HS-5 (cell line): ENCODE measurements at places on chromosomes 3 and 15.
A peak's percentile ranks its signal among the peaks of the same experiment; 100 is the strongest.

GRCh38 chr3:112481302-112481721, 18.0 kb downstream of the BTLA start:
- no peak for DNase-seq

DNA sequence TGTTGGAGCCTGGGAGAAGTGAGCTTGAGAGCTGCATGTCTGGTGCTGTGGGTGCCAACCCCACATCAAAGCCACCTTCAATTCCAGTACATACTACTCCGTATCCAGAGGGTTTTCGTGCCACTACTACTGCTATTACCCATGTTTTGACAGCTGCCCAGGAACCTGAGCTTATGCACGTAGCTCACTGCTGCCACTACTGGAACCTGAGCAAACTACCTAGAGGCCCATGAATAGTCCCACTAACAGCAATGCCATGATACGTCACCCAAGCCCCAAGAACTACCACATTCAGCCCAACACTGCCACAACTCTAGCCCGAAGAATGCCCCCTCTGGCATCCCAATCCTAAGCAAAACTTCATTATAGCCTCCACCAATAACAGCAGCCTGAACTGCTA, 215.2 kb upstream of the BCHE start:
- DNase-seq = no peak

GRCh38 chr3:30233913-30234646, 372.3 kb upstream of the TGFBR2 start:
- no peak for DNase-seq

- peak; percentile 56 for DNase-seq
Measured at GRCh38 chr3:105274958-105275357, 91.8 kb upstream of the ALCAM start.

DNA sequence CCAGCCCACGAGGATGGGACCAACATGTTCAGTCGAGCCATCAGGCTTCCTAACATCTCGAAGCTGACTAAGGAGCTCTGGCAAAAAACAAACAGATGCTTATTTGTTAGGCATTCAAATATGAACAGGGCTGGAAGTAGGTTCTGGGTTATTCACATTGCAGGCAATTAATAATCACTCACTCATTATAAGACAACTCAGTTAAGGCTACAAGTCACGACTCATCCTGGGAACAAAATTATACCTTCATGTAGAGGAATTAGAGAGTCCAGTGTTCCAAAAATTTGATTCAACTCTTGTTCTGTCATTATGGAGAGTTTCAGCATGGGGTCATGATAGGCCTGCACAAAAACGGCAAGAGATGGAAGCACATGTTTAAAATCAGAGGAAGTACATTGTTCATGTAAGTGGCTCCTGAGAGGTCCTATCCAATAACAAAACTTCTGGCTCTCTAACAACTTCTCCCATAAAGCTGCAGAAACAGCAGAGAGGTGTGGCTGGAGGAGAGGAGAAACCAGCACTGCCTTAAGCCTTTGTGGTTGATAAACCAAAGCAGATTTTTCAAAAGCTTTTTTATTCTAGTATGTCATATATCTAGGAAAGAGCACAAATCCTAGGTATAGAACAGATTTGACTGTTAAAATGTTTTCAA, 50.6 kb downstream of the ARHGEF3 start:
- no peak for DNase-seq

- no peak for DNase-seq
Measured at GRCh38 chr15:26634319-26634718, 138.5 kb downstream of the GABRB3 start.

- no peak for DNase-seq
Measured at GRCh38 chr3:179681492-179682263, 28.8 kb downstream of the USP13 start.

GRCh38 chr3:4950948-4951347, 28.3 kb upstream of the BHLHE40 start:
- no peak for DNase-seq

- no peak for DNase-seq
Measured at GRCh38 chr3:15453501-15453900, 26.1 kb downstream of the EAF1 start.

DNA sequence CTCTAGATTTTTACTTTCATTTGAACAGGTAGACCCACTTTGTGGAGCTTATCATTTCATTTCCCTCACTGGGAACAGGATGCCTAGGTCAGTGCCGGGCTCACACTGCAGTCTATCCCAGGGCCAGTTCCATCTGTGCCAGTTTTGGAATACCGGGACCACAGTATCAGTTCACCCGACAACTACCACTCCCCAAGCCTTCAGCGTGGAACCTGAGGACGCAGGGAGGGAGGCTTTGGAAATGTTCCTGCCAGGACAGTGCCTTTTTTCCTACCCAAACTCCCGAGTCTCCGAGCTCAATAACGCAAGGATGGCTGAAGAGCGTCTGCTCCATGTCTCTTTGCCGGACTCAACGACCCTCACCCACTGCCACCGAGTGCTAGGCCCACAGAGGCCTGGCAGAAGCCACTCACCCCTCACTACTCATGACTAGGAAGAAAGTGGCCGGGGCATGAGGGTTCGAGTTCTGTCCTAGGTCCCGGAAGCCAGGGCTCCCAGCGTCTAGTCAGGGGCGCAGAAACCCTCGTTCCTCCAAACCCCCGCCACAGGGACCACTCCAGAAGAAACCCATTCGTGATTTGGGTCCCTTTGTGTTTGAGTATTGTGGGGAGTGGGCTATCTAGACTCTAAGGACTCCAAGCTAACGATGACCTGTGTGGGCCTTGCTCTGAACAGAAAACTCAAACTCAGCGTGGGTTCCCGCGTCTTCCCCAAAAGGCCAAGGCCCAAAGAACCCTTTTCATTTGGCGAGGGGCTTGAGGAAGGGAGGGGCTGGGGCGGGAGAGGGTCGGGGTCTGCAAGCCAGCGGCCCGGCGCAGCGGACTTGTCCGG, 11.4 kb downstream of the ZIC1 start:
- DNase-seq = no peak

DNA sequence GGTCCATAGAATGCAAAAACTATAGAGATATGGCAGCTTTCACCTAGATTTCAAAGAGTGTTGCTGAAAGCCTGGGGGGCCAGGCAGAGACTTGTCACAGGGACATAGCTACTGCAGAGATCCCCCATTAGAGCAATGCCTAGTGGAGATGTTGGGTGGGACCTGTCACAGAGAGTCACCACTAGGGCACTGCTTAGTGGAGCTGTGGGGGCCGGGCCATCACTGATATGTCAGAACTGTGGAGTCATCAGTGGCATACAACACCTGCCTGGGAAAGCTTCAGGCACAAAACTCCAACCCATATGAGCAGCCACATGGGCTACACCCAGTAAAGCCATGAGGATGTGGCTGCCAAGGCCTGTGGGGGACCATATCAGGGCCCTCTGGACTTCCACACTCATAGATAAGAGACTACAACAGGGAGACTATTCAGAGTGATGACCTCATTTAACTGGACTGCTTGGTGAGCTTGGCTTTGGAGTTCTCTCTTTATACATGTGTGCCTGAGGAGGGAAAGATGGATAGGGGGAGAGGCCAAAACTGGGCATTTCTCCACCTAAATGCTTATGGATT, 176.3 kb downstream of the ZNF621 start:
- DNase-seq = no peak

GRCh38 chr15:96334705-96335410, 4.4 kb downstream of the NR2F2 start:
- no peak for DNase-seq

- DNase-seq = no peak
Measured at GRCh38 chr3:62113092-62113491, 260.3 kb downstream of the FEZF2 start.

GRCh38 chr15:82146990-82147461, 101.2 kb upstream of the MEX3B start:
- peak; percentile 92 for DNase-seq

- no peak for DNase-seq
Measured at GRCh38 chr3:194310060-194310835, 40.9 kb downstream of the CPN2 start.

DNA sequence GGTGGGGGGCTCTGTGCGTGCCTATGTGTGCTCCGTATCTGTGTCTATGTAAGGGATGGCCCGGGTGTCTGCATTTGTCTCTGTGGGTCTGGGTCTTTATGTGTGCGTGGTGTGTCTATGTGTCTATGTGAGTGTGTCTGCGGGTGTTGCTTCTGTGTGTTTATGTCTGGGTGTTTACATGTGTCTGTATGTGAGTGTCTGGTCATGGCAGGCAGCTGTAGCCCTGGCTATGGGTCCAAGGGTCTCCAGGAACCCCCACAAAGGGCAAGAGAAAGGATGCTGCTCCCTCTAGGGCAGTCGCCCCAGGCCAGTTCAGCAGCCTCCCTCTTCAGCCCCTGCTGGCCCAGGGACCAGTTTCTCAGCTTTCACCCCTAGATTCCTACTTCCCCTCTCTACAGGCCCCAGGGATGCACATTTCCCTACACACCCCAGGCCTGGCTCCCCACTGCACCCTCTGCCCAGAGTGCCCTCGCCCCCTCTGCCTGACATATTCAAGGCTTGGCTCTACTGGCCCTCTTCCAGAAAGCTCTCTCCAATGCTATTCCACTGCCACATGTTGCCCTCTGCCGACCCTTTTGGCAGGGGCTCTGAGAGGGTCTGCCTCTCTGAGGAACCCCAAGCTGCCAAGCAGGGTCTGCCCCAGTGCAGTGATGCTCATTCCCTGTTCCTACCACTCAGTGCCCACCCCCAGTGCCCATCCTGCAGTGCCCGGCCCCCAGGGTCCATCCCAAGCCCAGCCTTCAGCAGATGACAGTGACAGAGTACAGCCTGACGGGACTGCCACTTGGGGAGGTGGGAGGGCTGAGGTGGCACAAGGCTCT, 1.0 kb upstream of the MYL3 start:
- no peak for DNase-seq

- no peak for DNase-seq
Measured at GRCh38 chr3:184556582-184557347, 4.8 kb upstream of the EPHB3 start.

GRCh38 chr15:49977306-49977705, 141.7 kb downstream of the ATP8B4 start:
- DNase-seq = no peak

- no peak for DNase-seq
Measured at GRCh38 chr15:99702895-99703602, 30.2 kb downstream of the LYSMD4 start.

DNA sequence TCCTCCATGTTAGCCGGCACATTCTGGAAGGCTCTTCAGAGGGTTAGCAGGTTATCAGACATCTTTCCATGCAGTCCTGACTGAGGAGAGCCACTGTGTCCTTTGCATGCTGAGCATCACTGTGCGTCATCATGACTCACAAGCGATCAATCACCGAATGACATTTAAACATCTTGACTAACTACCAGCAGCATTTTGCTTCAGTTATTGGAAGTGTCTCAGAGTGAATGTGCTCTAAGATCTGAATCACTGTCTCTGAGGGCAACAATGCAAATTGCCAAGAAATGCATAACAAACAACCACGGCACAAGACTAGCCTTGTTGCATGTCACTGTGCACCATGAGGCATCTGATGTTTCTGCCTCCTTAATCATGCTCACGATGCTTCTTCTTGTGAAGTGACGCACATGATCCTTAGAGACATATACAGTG, 18.3 kb upstream of the ATP8B4 start:
- peak; percentile 99 for DNase-seq

GRCh38 chr3:45029661-45030060, 3.6 kb downstream of the CLEC3B start:
- DNase-seq = no peak

- DNase-seq = no peak
Measured at GRCh38 chr3:114455432-114455831, 161.6 kb downstream of the TIGIT start.

- no peak for DNase-seq
Measured at GRCh38 chr3:39962581-39962980, 153.2 kb downstream of the MYRIP start.

- DNase-seq = no peak
Measured at GRCh38 chr3:18436213-18436612, 11.1 kb upstream of the SATB1 start.

GRCh38 chr3:159848348-159849118, 140.1 kb upstream of the IL12A start:
- DNase-seq = no peak

DNA sequence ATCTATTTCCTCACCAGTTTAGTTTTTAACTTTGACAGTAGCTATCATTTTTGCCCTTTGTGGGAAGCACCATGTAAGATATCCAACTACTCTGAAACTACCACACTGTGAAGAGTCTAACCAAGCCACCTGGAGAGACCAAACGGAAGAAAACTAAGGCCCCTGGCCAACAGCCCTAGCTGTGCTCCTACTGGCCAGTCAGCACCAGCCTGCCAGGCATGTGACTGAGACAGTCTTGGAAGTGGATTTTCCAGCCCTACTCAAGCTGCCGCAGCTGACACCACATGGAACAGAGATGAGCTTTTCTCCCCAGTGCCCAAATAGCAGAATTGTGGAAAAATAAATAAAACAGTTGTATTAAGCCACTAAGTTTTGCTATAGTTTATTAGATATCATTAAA, 2.9 kb upstream of the TBC1D5 start:
- no peak for DNase-seq

- DNase-seq = peak; percentile 9
Measured at GRCh38 chr15:68484696-68485400, 52.9 kb upstream of the ITGA11 start.

DNA sequence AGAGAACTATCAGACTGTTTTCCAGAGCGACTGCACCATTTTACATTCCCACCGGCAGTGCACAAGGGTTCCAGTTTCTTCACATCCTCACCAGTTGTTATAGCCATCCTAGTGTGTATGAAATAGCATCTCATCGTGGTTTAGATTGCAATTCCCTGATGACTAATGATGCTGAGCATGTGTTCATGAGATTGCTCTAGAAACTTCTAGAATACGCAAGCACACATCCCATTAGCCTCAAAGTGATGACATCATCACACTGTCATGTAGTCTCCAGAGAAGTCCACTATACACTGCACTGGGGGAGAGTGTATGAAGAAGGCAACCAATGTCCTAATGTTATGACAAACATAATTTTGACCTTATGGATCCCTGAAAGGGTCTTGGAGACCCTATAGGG, 30.1 kb downstream of the FBLN2 start:
- peak; percentile 51 for DNase-seq

- DNase-seq = no peak
Measured at GRCh38 chr3:193796089-193796488, 203.1 kb downstream of the OPA1 start.

DNA sequence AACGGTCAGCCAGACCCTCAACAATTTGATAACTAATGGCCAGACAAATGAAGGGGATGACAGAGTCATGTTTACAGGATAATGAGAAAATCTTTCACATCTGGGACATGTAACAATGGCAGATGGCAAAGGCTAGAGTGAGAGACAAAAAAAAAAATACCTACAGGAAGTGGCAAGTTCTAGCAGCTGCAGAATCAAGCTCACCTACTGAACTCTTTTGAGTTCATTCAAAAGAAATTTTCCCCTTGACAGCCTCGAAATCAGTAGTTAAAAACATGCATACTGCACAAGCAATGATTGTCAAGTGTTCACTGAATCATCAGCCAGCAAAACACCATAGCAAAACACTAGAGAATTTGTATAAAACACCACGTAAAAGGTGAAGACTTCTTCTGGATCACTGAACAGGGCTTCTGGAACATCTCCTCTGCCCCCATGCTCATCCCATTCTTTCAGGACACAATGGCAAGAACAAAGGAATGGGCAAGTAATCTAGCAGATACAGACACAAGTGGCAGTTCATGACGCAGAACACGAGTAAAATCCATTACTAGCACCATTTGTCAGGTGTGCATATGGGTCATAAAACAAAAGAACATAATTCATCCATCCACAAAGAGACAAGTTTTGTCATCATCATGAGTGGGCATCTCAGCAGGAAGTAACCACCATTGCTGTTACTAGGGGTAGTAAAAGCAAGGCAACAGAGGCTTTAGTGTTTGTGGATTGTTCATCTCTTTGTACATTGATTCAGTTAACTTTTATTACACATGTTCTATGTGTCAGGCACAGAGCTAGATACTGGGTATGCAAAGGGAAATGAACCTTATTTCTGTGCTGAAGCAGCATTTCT, 13.8 kb upstream of the KCNMB2 start:
- DNase-seq = no peak
